ENCODE measurements at places on chromosomes 13 and 19. TPM values are rescaled to one million over a fixed set of nuclear protein-coding genes. Genes with fewer than 3 reads are reported as not detected.

Gene ARRDC5
- not detected for total RNA-seq

Gene DUS3L
- total RNA-seq: 61.1 TPM

Gene APLP1
- 146 TPM for total RNA-seq

Gene CGB2
- total RNA-seq: 0.71 TPM

Gene SIGLEC8
- total RNA-seq: not detected

Gene JAK3
- 10.7 TPM for total RNA-seq

Gene ACTMAP
- total RNA-seq: 14.2 TPM

Gene RGL3
- total RNA-seq: 84.8 TPM

GRCh38 chr13:32267836-32268439 lies 47.2 kb downstream of the ZAR1L start:
- DNase-seq: no peak

- no peak for DNase-seq
These were observed 53.6 kb upstream of the FRY start for GRCh38 chr13:31978021-31978420.

DNA sequence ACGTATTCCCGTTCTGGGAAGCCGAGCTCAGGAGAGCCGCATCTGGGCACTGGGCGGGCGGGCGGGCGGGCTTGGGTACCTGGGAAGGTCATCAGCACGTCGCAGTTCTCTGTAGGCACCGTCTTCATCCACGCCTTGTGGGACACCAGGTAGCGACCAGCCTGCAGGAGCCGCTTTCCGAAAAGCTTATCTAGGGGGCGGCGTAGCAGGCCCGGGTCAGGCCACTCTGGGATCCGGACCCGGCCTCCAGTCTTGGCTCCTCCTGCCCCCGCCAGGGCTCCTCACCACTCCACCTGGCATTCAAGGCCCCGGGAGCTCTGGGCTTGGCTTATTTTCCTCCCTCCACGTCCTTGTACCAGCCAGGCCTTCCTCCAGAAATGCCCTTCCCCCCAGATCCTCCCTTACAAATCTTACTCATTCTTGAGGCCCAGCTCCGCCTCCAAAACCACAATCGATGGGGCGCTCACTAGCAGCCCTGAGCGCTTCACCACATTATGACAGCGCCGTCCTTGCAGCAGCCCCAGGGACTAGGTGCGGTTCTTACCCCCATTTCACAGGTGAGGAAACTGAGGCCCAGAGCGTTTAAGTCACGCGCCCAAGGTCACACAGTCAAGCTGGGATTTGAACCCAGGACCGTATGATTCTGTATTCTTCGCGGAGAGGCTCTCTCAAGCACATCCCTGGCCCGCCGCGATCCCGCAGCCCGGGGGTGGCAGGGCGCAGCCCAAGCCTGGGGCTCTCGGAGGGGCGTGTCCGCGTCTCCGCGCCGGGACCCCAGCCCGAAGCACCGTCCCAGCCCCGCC lies 843 bp downstream of the ANO8 start:
- DNase-seq: no peak

DNA sequence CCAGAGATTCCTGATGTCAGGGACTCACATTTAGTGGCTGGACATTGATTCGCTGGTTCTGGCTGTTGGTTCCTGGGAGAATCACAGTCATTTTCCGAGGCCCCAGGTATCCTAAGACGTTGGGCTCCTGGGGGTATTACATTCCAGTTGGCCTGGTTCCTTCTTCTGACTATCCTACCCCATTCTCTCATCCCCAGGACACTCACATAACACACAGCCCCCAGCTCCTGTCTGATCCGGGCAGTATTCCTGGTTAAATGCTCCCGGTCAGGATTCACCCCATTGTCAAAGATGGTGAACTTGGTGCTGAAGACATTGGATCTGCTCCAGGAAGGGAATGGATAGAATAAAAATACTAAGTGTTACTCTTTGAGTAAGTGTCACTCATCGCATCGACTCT lies 11.5 kb downstream of the PPP1R15A start:
- DNase-seq: no peak

GRCh38 chr13:47044842-47045241 lies 148.0 kb upstream of the HTR2A start:
- no peak for DNase-seq

DNA sequence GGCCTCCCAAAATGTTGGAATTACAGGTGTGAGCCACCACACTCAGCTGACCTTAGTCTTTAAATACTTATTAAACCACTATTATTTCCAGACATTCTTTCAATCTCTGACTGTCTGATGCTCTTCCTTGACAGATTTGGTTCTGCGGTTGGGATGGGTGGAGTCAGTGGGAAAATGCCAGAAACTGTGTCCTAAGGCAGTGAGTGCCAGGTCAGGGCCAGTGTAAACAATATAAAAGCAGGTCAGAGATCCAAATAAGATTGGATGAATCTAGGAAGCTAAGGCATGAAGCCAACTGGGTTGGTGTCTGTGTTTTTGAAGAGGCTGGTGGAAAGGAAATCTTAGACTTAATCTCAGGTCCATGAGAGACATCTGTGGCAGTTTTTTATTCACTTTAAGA lies 74.7 kb downstream of the KLF5 start:
- no peak for DNase-seq

DNA sequence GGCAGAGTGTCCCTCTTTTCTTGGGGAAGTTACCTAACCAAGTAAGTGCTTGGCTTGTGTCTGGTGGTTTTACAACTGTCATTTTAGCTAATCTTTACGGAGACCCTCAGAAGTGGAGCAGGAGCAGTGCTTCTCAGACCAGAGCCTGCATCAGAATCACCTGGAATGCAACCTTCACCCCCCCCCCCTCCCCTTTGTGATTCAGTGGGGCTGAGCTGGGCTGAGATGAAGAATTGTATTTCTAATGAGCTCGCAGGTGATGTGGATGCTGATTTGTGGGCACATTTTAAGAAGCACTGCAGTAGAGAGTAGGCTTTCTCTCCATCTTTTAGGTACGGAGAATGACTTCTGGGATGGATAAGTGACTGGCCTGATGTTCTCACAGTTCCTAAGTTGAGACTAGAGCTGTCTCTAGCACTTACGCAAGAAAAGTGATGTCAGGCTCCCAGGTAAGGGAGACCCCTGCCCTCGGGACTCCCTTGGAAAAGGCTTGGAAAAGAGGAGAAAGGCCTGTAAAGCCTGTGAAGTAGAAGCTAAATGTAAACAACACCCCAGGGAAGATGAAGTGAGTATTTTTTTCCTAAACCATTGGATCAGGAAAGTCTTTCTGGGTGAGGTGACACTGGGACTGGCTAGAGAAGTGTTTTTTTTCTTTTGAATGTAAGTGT lies 23.3 kb upstream of the RNF113B start:
- no peak for DNase-seq

GRCh38 chr19:38234615-38235014 lies 10.6 kb upstream of the DPF1 start:
- no peak for DNase-seq

- no peak for DNase-seq
These were observed 7.2 kb upstream of the SPATA13 start for GRCh38 chr13:24153347-24153746.

DNA sequence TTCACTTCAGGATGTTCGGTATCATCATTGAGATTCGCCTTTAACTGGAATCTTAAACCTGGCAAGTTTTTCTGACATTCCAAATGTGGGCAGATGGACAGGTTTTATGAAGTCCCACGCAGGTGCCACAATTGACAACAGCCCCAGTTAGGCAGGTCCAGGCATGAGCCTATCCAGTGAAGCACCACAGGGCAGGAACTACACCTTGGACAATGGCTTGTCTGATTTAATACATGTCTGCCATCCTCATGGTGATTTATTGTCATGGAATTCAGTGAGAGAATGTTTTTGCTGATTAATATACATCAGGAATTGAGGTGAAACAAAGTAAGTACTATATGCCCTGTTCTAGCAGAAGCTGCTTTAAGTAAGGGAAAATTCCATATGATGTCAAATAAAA lies 10.2 kb upstream of the TPP2 start:
- no peak for DNase-seq

GRCh38 chr13:94433055-94433961 lies 46.2 kb downstream of the DCT start:
- no peak for DNase-seq

Data from mesothelial cell of epicardium (in vitro differentiated cells).